Tongue (tissue), 3 donors: ENCODE measurements at places on chromosomes 4 and X. TPM values are rescaled to one million over a fixed set of nuclear protein-coding genes. Genes with fewer than 3 reads are reported as not detected.

DNA sequence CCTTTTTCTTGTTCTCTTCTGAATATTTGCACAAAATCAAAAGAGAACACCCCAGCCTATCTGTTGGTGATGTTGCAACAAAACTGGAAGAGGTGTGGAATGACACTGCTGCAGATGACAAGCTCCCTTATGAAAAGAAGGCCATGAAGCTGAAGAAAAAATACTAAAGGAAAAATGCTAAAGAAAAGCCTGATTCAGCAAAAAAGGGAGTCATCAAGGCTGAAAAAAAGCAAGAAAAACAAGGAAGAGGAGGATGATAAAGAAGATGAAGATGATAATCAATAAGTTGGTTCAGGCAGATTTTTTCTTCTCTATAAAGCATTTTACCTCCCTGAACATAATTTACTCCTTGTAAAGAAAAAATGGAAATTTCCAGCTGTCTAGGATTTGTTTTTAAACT is 1538.8 kb downstream of the RPA4 start:
- DNase-seq = no peak

DNA sequence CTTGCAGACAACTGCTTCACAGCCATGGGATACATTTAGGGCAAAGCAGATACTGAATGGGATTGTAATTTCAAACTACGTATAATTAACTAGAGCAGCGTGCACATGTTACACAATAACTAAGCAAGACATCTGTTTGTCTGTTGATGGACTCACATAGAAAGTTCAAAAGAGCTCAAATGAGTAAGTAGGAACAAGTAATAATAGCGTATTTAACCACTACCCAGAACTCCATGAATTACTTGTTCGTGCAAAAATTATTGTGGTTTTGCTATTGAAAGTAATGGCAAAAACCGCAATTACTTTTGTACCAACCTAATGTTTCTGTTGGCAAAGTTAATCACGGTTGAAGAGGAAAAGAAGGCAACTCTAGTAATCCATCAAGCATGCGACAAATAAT is 825.4 kb downstream of the PCDH18 start:
- no peak for DNase-seq

GRCh38 chr4:3766785-3767569 is 792 bp downstream of the ADRA2C start:
- DNase-seq = peak; percentile 62

GRCh38 chr4:1094336-1094690 is 19.1 kb downstream of the RNF212 start:
- DNase-seq = peak; percentile 47

DNA sequence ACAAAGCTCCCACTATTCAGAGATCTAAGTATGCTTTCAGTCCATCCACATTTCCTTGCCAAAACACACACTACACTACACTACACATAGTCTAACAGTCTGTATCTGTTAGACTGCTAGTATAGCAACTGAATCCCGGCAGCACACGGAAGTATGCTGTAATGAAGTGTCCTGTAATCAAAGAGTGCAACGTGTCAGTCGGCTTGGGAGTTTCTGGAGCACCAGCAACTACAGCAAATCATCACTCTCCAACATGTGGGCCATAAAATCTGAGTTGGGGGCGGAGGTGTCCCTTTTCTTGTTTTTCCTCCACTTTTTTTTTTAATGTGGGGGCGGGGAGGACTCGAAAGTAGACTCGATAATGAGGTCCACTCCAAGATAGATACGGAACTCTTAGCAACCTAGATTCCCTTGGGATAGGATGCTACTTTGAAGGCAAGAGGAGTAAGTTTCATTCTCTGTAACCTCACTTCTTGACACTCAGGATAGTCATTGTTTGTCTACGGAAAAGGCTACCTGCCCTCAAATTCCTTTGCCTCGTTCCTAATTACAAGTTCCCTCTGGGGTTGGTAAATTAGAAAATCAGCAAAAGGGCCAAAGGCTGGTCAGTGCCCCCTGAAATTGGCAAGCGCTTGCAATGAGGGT is 722 bp downstream of the SLC10A7 start:
- DNase-seq = peak; percentile 65

DNA sequence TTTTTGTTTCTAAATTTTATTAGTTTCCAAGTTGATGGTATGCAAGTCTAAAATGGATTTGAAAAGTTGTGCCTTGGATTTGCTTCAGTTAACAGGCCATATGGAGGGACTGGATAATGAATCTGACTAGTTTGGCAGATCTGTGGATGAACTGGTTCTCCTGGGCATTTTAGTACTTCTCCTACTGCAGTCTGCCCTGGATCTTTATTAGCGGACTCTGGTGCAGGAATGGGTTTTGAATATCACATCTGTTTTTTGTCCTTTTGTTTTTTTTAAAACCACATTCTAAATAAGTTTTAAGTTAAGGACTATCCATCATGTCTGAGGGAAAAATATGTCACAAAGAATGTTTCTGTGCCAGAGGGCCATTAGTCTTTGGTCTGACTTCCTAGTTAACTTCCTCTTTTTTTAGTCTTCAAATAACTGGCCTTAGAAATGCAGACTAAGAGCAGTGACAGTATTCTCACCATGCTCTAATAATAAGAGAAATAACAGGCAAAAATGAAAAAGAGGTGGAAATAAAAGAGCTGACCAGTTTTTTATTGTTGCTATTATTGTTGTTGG is 13.9 kb upstream of the DCK start:
- DNase-seq = no peak

DNA sequence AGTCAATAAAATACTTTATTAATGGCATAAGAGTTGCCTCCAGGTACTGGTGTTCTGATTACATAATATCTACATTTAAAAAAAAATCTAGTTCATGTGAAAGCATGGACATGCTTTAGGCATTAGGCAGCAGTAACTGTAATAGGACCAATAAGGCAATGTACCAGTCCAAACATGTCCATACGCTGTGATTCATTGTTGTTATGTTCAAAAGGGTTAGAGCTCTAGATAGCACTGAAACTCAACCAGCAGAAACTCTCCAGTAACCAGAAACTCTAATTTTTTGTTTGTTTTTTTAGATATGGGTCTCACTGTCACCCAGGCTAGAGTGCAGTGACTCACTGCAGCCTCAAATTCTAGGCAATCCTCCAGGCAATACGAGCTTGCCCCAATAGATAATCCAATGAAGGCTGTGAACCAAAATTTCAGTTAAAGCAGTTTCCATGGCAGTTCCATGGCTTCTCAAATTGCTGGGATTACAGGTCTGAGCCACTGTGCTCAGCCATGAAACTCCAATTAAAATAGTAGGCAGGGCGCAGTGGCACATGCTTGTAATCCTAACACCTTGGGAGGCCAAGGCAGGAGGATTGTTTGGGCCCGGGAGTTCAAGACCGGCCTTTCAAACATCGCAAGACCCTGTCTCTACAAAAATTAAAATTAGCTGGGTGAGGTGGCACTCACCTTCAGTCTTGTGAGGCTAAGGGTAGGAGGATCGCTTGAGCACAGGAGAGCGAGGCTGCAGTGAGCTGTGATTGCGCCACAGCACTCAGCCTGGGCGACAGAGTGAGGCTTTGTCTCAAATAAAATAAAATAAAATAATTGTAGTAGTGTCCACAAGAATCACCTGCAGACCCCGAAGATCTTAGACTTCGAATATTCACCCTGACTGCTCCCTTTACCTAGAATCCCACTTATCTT is 36.3 kb downstream of the MGARP start:
- peak; percentile 24 for DNase-seq

GRCh38 chrX:36963069-36963808 is 44.9 kb upstream of the FAM47C start:
- DNase-seq = no peak

- no peak for DNase-seq
Measured at GRCh38 chr4:20687864-20688263, 12.4 kb upstream of the PACRGL start.

- peak; percentile 64 for DNase-seq
Measured at GRCh38 chrX:134520860-134521390, 61.0 kb downstream of the HPRT1 start.

- DNase-seq = peak; percentile 37
Measured at GRCh38 chr4:1593458-1593857, 90.7 kb downstream of the FAM53A start.

DNA sequence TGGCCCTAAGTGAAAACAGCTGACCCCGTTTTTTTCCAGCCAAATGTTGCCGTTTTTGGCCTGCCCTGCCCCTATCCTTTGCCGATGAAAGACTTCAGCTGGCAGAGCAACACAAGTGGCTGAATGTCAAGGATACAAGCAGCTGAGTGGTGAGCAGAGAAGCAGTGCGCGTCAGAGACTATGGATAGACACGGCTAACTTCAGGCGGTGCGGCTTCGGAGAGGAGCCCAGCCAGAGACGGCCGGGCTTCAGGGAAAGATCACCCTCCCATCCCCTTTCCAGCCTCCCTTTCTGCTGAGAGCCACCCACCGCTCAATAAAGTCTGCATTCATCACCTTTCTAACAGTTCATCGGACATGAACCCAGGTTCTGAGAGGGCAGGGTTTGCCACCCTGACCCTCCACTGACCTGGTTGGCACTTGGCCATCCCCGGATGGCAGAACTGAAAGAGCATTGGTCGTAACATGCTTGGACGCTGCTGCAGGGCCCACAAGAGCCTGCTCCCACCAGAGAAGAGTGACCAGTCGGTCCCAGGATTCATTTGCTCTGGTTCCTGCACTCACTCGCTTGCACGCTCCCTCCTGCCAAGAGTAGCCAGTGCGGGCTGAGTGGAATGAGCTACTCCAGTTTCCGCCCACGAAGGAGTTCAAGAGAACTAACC is 125.8 kb downstream of the PPEF1 start:
- peak; percentile 85 for DNase-seq

The ARR3 gene
- total RNA-seq = not detected

The SLC6A14 gene
- 3.2 TPM for total RNA-seq

The FATE1 gene
- total RNA-seq = 0.51 TPM

The ARHGAP4 gene
- total RNA-seq = 19.6 TPM

The NSG1 gene
- total RNA-seq = 2.4 TPM
